ENCODE measurements at places on chromosomes 16 and 17. TPM values are rescaled to one million over a fixed set of nuclear protein-coding genes. Genes with fewer than 3 reads are reported as not detected.
A peak's percentile ranks its signal among the peaks of the same experiment; 100 is the strongest.

The SLC35G6 gene
- not detected for total RNA-seq

The PRAC1 gene
- total RNA-seq = not detected

GRCh38 chr17:72976971-72977770 is 115.3 kb downstream of the SLC39A11 start:
- peak; percentile 68 for DNase-seq

GRCh38 chr16:88423448-88423850 is 29.6 kb upstream of the ZFPM1 start:
- no peak for DNase-seq
